CD4-positive, alpha-beta T cell treated with Interleukin-15 for 1 hour (primary cell): ENCODE measurements at places on chromosomes 2 and 18.

- no peak for DNase-seq
Observed at GRCh38 chr18:79460481-79461300, 65.0 kb downstream of the NFATC1 start.

- no peak for DNase-seq
Observed at GRCh38 chr2:241613017-241613780, 23.8 kb downstream of the THAP4 start.

DNA sequence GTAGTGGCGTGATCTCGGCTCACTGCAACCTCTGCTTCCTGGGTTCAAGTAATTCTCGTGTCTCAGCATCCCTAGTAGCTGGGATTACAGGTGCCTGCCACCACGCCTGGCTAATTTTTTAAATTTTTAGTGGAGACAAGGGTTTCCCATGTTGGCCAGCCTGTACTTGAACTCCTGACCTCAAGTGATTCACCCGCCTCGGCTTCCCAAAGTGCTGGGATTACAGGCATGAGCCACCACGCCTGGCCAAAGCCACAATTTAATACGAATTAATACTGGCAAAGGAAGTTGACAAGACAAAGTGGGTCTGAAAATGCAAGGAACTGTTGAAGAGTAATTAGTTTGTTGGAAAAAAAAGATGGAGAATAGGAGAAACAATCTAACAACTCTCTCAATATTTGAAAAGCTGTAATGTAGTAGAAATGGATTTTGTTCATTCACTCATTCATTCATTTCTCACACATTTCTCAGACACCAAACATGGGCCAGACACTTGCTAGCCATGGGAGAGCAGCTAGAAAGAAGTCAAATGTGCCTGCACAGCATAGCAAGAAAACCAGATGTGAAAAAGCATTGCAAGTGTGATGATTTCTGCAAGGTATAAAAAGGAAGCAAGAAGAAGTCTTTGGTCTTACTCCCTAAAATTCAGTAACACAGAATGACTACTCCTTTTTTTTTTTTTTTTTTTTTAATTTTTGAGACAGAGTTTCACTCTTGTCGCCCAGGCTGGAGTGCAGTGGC lies 39.4 kb upstream of the ATL2 start:
- DNase-seq, result no peak

DNA sequence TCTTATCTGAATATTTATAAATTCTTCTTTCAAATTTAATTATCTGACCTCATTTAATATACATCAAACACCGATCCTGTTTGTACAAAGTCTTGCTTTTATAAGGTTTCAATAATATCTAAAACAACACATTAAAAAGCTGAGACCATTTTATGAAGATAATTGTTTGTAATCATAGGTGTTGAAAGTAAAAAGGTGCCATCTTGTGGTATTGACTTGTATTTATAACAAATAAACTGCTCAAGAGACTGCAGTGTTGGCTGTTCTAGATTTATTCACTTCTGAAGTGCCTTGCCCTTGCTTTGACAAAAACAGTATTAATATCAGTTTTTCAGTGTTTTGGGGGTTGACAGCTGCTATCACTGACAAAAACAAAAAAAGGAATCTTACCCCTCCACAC lies 286.8 kb upstream of the HNMT start:
- DNase-seq, result no peak

GRCh38 chr2:128347701-128348539 lies 29.3 kb upstream of the HS6ST1 start:
- DNase-seq, result no peak

- no peak for DNase-seq
Observed at GRCh38 chr18:74901362-74902146, 303.9 kb downstream of the ZNF407 start.
